Suprapubic skin (tissue), 4 donors: ENCODE measurements at places on chromosomes 4 and X.

- DNase-seq, result no peak
These were observed 131.3 kb upstream of the AGA start for GRCh38 chr4:177573507-177573906.

GRCh38 chrX:17546356-17546755 is 171.4 kb downstream of the NHS start:
- DNase-seq, result no peak

DNA sequence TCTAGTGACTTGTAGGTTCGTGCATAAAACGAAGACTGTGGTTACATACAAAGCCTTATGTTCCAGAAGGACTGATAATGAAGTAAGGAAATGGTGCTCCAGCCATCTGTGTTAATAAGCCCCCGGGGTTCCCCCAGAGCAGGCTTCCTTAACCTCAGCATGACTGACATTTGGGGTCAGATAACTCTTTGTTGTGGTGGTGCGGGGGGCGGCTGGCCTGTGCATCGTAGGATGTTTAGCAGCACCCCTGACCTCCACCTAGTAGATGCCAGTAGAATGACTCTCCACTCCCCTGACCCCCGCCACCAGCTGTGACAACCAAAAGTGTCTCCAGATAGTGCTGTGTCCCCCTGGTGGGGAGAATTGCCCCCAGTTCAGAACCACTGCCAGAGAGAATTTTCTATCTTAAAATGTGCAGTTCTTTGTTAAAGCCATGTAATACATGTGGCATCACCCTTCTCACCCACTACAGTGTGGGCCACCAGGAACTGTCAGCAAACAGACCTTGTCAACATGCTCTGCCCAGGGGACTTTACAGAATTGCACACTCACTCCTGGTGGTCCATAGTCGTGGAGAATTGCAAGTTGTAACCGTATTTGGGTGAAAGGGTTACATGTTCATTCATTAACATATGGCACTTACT is 7.5 kb downstream of the SH3KBP1 start:
- DNase-seq, result no peak

- DNase-seq, result no peak
These were observed 48.0 kb downstream of the SLC25A5 start for GRCh38 chrX:119516157-119516702.

GRCh38 chrX:55342533-55343501 is 78.1 kb upstream of the PAGE3 start:
- DNase-seq, result no peak

DNA sequence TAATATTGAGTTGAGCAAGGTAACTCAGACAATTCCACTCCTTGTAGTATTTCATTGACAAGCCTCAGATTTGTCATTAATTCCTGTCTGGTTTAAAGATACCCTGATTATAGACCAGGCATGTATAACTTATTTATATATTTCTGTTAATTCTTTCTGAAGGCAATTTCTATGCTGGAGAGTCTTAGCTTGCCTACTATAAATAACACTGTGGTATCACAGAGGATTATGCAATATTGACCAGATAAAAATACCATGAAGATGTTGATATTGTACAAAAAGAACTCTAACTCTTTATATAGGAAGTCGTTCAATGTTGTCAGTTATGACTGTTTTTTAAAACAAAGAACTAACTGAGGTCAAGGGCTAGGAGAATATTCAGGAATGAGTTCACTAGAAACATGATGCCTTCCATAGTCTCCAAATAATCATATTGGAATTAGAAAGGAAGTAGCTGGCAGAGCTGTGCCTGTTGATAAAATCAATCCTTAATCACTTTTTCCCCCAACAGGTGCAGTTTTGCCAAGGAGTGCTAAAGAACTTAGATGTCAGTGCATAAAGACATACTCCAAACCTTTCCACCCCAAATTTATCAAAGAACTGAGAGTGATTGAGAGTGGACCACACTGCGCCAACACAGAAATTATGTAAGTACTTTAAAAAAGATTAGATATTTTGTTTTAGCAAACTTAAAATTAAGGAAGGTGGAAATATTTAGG is 821 bp downstream of the CXCL8 start:
- no peak for DNase-seq

DNA sequence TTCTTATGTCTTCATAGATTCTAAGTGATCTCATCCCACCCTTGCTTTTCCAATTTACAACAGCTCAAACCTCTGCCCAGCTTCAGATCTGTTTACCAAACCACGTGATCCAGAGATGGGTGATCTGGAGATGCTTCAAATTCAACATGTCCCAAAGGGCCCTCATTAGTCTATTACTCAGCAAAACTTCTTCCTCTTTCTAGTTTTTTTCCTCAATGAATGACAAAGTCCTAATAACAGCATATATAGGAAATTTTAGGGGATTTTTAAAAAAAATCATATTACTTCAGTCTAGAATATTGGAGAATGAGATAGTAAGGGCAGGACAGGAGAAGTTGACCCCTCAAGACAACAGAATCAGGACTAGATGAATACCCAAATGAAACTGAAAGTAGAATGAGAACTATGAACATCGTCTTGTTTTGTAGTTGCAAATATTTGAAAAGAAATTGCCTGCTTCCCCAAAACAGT is 127.1 kb downstream of the CFAP299 start:
- no peak for DNase-seq

DNA sequence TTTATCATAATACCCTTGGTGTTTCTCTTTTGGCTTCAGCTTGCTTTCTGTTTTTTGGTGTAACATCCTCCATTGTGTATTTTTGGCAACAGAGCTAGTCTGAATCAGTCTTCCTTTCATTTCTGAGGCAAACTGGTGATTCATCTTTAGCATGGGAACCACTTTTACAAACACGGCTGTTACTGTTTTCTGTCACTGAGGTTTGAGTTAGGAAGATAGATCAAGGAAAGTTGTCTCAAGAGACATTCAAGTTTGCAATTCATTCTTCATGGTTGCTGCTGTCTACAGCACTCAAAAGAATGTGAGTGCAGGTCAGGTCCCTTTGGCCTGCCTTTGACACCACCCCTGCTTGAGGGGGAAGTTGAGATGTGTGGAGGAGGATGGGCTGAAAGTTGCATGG is 36.3 kb downstream of the IL21 start:
- no peak for DNase-seq

DNA sequence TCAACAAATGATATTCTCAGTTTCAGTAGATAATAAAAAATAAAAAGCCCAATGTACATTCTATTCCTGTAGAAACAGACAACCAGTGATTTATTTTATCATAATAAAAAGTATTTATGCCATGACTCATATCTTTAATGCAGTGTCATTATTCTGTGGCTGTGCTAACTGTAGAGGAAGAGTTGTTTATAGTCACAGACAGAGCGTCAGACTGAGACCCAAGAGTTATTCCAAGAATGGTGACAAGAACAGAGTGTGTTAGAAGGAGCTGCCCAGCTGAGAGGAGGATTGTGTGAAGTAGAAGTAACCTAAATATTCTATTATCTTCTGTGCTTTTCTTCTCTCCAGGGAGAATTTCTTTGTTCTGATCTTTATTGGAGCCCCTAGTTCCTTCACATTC is 210.7 kb downstream of the PPP1R2C start:
- DNase-seq, result no peak

DNA sequence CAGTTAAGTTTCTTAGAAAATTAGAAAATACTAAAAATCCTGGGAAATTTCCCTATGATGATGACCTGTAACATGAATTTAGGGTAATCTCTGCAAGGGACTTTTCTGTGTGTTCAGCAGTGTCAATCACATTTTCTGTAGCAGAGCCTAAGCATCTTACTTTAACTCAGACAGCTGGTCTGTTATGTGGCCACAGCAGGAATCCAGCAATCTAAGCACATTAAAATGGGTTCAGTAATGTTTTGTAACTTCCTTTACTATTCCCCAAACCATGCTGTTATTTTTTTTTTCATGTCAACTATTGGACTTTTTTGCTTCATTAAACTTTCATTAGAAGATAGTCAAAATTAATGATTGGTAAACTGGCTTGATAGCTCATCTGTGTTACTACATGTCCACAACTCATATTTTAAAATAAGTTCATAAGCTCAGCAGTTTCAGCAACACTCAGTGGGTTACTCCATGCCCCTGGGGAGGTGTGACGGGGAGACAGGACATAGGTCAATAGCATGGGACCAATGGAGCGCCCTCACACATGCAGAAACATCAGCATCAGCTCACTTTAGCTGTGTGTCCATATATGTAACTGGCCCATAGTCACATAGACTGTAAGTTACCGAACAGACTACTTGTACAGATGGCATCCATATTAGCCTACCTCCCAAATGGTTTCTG is 168.0 kb upstream of the PACRGL start:
- no peak for DNase-seq

- no peak for DNase-seq
These were observed 724.3 kb downstream of the ARAP2 start for GRCh38 chr4:35520059-35520458.

- no peak for DNase-seq
These were observed 95.2 kb downstream of the GPAT3 start for GRCh38 chr4:83631066-83631465.

GRCh38 chr4:139968831-139969230 is 185.2 kb downstream of the MAML3 start:
- DNase-seq, result no peak

- DNase-seq, result no peak
These were observed 18.3 kb downstream of the GAB3 start for GRCh38 chrX:154732421-154733065.

DNA sequence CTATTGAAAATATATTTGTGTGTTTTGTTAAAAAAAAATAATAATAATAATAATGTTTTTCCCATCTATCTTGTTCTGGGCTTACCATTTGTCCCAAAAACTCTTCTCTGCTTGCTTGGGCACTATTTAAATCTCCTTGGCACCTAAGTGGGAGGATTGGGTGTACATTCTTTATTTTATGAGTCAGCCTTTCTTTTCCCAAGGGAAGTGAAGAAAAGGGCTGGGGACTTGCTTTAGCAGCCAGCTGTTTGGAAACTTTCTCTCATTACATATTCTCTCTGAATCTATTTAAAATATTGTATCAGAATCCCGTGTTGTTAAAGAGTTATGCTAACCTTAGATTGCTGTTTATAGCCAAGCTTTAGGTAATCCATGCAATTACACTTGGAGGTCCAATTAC is 2332.4 kb downstream of the ARAP2 start:
- no peak for DNase-seq

GRCh38 chrX:148784137-148784536 is 283.7 kb downstream of the AFF2 start:
- no peak for DNase-seq

DNA sequence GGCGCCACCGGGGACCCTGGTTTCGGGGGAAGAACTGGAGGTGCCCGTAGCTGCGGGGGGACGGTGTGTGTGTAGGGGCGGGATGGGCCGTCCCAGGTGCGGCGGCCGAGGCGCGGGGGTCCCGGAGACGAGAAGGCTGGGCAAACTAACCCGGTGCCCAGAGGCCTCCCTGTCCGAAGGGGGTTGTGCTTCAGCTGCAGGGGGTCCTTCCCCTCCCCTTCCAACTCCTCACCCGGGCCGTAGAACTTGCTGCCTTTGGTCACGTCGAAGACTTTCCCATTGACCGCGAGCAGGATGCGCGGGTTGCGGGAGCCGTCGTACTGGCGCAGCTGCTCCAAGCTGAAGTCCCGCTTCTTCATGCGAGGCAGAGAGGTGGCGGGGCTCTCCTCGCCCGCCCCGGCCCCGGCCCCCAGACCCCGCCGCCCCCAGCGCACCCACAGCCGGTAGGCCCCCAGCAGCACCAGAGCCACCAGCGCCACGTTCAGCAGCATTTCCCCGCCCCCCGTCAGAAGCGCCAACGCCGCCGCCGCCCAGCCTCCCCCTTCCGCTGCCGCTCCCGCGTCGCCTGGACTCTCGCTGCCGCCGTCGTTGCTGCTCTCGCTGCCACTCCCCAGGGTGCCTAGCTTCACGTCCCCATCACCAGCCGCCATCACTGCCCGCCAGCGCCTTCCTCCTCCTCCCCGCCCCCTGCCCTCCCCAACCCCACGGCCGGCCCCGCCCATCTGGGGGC is at the start of gene PGRMC2:
TSS of gene PGRMC2 (minus strand) at position 673 of the 730 bp plus-strand sequence. CDS start at position 650, 23 bp downstream.
- no peak for DNase-seq

DNA sequence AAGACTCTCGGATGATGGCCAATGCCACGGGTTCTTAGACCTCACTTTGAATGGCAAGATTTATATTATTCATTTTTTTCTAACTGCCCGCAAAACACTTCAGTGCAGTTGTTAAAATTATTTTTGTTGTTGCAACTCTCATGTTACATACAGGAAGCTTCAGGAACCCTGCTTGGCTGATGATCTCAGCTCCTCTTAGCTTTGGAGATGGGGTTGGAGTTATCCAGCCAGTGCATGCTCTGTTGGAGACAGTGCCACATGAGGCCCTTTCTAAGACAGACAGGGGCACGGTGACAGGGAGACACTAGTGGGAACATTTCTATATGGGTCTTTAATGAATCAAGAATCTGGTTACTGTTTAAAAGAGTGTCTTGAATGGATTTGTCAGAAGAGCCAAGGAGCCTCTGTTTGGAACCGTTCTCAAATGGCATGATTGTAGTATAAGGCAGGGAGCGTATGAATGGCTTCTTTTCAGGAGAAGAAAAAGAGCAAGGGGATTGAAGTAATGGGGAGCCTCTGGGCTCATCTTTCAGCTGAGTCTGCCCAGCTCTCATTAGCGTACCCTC is 61.9 kb upstream of the ENPP6 start:
- DNase-seq, result no peak

DNA sequence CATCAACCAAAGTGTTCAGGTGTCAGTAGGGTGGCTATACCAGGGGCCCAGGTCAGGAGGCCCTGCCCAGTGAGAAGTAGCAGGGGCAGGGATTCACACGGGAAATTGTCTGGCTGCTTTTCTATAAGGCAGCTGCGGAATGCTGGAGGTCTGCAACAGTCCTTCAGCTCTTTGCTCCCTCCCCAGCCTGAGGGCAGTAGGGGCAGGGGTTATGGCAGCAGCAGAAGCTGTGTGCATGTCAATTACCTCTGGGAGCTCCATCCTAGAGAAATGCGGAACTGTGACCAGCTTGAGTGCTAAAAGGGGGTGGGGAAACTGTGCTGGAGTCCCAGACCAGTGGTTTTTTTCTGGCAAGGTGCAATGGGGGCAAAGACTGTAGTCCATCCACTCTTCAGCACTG is 810.4 kb downstream of the PCDH7 start:
- no peak for DNase-seq

GRCh38 chr4:128305942-128306341 is 18.3 kb upstream of the PGRMC2 start:
- no peak for DNase-seq

DNA sequence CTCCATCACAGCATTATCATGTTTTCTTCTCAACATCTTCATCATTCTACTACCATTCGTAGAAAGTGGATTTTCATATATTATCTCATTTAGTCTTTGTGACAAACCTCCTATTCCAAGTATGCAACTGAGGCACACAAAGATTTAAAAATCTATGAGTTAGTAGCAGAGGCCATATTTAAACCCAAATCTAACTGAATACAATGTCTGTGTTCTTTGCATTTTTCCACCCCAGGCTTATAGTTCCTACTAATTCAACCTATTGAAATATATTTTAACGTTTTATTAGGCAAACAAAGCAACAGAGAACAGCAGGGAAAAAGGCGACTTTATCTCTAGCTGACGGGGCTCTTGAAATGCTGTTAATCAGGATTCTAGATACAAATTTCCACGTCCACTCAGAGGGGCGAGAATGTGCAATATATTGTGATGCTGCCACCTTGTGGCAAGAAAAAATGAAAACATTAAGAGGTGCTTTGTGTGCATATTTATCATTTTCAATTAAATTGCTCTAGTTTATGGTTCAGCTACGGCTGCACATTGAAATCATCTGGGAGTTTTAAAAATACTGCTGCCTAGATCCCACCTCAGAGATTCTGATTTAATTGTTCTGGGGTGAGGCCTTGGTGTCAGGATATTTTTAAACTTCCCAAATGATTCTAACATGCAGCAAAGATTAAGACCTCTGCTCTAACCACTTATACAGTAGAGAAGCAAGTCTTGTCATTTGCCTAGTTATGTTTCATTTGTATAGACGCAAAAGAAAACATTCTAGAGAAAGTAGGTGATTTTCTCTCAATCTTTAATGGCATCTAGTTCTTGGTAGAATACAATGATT is 315.9 kb downstream of the MAPK10 start:
- DNase-seq, result no peak
